Activated CD4-positive, CD25-positive, alpha-beta regulatory T cell treated with anti-CD3 and anti-CD28 coated beads, Interleukin-2, amount 50 U/mL, for 24 hours (primary cell): ENCODE measurements at places on chromosomes 3 and 15.

DNA sequence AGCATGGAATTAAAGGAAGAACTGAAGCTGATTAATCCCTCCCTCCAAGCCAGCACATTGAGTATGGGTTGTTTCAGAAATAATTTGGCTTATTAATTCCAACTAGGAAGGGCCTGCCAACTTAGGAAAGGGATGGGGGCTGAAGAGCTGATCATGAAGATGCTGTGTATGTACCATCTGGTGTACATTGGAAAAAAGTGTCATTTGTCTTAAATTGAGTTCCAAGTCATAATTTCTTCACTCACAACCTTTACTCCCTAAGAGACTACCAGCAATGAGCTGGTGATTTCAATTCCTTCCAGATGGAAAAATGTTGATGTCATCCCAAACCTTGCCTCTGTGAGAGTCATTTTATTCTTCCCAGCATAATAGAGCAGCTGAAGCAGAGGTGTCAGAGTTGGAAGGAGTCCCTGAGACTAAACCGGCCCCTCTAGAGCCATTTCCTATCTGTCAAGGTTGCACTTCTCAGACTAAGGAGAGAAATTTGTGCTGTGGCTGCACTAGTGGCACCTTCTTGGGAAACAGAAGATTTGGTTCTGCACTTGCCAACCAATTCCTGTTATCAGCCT, 79.4 kb downstream of the GTPBP8 start:
- no peak for ATAC-seq

GRCh38 chr3:24323272-24323671, 171.4 kb downstream of the THRB start:
- ATAC-seq, result no peak

DNA sequence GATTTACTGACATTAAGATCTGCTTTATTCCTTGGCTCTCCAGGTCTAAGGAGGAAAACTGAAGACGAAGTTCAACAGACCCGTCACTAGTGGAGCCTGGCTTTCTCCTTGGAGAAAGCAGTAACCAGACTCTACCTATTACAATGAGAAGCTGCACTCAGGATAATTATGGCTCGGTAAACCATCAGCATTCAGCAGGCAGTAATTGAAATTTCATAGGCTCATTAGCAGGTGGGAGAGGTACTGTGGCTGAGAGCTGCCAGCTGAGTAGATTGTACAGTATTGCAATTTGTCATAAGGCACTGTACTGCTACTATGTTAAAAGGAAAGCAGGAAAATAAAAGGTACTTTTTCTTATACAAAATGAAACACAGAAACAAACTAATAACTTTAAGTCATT, 51.2 kb downstream of the CHAC1 start:
- no peak for ATAC-seq

DNA sequence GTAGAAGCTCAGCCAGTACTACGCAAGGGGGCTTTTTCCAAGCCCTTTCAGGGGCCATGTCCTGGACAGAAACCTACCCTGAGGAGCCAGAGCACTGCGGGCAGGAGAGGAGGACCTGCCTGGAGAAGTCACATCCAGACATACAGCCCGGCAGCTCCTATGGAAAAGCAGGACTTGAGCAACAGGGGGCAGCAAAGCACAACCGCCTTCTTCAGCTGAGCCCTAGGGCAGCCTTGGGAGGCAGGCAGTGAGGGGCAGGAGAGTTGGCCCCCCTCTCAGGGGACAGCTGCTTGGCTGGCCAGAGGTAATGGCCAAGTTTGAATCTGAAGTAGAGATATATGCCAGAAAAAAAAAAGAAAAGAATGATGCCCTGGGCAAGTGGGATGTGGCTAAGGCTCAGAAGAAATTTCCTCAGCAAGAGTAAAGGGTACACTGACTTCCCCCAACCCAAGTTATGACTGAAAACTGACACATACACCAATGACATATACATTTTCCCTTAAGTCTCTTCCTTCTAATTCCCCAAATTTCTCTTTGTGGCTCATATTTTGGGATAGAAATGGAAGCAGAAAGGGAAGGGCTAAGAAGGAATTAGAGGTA, 56.9 kb downstream of the CYP19A1 start:
- no peak for ATAC-seq

- no peak for ATAC-seq
These were observed 14.9 kb downstream of the PLA2G4D start for GRCh38 chr15:42079401-42079908.

GRCh38 chr15:49908933-49909295, 210.1 kb downstream of the ATP8B4 start:
- no peak for ATAC-seq

- ATAC-seq, result peak; percentile 44
These were observed 544.2 kb downstream of the FOXP1 start for GRCh38 chr3:71039332-71039731.

DNA sequence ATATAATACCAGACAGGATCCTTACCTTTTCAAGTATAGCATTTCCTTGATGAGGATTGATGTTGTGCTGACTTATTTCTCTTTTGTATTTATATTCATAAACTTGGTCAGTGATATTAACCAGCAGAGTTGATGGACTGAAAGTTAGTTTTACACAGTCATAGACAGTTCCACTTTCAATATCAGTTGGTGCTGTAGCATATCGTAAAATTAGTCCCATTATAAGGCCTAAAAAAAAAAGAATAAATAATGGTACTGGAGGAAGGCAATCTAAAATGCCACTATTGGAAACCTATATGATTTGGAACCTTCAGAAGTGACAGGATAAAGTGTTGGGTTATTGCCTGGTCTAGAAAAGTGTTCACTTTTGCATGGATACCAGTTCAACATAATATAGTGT, 16.3 kb downstream of the SLC9A9 start:
- ATAC-seq, result peak; percentile 65

- no peak for ATAC-seq
These were observed 56.1 kb upstream of the USP3 start for GRCh38 chr15:63448266-63448665.

DNA sequence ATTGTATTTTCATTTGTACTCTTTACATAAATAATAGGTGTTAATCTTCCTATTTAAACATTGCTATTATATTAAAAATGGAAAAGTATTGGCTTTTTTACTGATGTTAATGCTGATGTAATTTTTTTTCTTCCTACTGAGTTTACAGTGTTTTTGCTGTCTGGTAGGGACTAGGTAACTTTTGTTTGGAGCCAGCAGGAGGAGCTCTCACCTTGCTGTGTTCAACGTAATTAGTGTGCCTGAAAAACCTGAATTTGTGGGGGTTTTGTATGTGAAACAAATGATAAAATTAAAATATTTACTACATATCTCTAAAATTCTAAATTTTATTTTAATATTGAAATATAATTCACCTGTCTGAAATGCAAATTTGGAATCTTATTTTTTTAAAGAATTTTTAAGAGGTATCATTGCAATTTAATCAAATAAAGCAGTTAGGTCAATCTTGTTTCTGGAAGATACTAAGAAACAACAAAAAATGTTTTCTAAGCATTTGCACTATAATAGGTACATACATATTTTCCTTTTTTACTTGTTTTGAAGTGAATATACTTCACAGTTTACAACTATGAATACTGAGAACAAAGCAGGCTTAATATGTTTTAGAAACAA, 48.8 kb downstream of the EPHA6 start:
- ATAC-seq, result no peak

DNA sequence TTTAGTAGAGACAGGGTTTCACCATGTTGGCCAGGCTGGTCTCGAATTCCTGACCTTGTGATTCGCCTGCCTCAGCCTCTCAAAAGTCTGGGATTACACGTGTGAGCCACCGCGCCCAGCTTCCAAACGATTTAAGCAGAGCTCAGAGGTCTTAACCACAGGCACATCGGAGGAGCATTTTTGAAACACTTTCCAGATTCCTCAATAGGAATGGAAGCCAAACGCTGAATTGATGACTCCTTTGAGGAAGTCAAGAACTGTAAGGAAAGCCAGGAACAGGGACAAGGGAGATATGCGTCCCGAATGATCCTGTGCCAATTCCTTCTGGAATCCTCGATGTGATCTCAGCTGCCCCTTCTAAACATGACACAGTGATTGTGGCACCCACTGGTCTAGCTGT, 40.0 kb downstream of the TRH start:
- no peak for ATAC-seq

GRCh38 chr3:142013326-142013980, 135.9 kb downstream of the TFDP2 start:
- ATAC-seq, result no peak

DNA sequence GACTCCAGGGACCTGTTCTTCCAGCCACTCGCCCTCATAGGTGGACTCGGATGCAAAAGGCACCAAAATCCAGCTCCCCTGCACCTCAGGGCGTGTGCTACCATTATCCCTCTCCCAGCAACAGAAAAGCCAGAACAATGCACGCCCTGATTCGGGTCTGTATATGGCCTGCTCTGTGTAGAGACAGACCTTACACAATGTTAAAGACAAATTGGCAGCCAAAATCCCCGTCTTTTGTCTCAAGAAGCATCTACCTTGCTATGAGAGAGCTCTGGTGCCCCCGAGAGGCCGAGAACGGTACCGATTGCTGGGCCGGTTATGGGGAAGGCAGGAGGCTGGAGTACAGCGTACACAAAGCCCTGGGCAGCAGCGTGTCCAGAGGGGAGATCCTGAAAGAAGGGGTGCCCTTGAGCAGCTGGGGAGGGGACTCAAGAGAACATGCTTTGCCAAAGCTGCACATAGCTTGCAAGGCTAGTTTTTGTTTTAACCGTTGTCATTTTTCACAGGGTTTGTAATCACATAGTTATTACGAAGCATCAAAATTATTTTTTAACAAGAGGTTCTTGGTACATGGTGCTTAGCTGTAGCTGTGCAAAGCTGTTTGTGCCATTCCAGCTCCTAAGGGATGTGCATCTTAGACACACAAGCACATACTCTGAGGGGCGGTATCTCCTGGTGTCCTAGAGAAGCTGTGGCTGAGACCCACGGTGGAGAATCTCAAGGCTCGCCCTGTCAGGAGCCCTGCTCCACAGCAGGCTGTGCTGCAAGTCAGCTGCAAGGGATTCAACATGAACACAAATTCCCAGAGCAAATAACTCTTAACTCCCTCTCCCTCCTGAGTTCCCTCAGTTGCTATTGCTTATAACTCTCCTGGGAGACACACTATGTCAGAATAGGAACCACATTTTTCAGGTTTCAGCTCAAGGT, 461.5 kb upstream of the PPP2R3A start:
- no peak for ATAC-seq

GRCh38 chr3:116930786-116931185, 221.2 kb downstream of the TUSC7 start:
- ATAC-seq, result no peak

DNA sequence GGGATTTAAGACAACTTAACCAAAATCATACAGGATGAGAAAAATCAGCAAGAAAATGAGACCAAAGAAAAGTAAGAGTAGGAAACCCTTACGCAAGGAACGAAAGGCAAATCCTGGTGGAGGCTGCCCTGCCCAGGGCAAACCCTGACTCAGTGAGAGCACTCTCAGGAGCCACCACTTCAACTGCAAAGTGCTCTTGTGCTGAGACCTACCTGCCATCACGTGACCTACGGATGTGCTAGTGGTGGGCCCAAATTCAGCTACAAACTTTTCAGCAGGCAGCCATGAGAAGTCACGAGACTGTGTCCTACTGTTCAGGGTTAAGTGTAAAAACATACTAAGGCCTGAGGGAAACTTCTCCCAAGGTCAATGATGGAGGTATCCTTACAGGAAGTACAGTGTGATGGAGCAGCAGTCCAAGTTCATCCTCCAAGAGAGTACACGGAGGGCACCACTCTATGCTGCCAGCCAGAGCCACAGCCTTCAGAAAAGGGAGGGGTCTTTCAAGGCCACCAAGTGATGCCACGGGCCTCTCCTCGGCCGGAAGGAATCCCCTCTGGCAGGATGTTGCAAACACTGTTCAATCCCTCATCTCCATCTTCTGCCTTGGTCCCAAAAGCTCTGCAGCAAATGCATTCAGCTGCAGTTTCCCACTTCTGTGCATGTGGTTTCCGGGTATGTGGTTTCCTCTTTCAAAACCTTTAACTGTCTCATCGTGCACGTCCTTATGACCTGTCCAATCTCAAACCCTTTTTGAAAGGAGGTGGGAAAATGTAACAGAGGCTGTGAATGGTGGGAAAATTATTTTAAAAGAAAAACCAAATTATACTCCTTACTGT, 9.5 kb downstream of the CHSY1 start:
- peak; percentile 65 for ATAC-seq

DNA sequence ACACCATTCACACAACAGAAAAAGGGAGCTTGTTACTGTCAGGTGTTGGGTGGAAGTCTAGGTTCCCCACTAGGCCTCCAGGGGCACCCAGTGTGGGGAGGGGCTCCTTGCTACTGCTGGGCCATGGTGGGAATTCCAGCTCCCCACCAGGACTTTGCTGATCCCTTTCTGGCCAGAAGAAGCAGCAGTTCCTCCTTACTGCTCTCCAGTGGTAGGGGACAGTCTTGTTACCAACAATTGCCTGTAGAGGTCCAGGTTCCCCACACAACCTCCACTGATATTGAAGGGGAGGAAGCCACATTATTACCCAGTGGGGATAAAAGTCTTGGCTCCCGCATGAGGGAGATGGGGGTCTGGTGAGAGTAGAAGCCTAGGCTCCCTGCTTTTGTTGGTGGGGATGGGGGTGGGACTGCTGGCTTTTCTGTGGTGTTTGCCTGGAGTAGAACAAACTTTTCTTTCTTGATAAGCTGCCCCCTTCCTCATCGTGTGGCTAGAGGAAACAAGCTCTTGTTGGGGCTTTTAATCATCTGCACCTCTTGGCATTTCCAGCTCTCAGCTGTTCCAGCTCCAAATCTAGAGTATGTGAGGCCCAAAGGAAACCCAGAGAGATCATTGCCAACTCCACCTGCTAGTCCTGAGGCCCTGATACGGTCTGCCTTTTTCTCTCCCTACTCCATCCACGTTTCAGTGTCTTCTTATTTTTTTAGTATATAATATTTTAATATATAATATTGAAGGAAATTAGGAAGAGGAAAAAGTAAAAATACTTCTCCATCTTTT, 824.2 kb downstream of the AGBL1 start:
- no peak for ATAC-seq

- ATAC-seq, result peak; percentile 46
These were observed 146.1 kb upstream of the CTNNB1 start for GRCh38 chr3:41053220-41053619.

DNA sequence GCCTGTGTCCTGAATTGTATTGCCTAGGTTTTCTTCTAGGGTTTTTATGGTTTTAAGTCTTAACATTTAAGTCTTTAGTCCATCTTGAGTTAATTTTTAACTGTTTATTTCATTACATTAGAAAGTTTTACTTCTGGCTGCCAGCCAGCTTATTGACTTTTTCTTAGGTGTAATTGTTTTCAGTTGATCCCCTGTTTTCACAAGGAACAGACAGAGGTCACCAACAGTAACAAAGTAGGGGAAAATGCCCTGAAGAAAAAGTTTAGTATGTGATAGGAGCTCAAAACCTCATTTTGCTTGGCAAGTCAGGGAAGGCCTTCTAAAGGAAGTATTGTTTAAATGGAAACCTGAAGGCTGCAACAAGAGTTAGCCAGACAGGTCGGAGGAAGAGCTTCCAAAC, 10.4 kb downstream of the WDR48 start:
- no peak for ATAC-seq

DNA sequence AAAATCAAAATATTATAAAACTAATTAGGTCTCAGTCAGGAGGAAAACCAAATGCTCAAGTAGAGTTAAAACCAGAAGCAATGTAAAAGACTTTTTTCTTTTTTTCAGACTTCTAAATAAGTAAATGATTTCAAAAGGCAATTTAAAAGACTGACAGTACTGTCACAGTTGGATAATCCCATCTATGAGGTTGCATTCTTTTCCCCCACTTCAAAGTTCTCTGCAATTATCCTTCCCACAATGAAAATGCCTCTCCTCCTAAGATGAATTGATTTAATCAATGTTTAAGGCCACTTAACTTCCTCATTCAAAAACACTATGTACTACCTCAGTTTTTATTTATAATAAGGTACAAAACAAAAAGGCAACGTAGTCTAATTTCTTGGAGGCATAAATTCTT, 8.1 kb downstream of the MRPL3 start:
- no peak for ATAC-seq

GRCh38 chr15:62343397-62343796, 178.3 kb upstream of the C2CD4B start:
- no peak for ATAC-seq
